ENCODE measurements at places on chromosomes 12 and 14. TPM values are rescaled to one million over a fixed set of nuclear protein-coding genes. Genes with fewer than 3 reads are reported as not detected.

The TMEM132D gene
- total RNA-seq, result not detected

The CCDC175 gene
- 0.34 TPM for total RNA-seq

The LRTM2 gene
- total RNA-seq, result not detected

The INHBE gene
- total RNA-seq, result not detected

The KCNK10 gene
- total RNA-seq, result not detected

The MAP1LC3B2 gene
- 1.6 TPM for total RNA-seq

The IL31 gene
- not detected for total RNA-seq

DNA sequence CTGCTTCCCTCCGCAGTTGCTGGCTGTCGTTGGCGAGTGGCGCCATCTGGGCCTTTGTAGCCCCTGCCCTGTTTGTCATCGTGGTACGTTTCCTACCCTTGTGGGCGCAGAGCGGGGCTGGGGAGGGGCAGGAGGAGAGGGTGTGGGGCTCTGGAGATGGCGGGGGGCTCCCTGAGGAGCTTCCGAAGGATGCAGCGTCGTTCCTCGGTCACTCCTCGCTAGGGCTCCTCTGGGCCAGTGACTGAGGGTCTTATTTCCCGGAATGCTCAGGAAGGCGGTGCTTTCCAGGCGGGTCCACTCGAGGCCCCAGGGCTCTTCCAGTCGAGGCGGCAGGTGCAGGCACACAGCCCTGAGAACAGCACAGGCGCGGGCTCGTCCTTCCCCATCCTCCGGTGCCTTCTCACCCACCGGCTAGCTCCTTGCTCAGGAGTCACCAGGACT is 167.1 kb downstream of the ADGRD1 start:
- peak; percentile 56 for DNase-seq

DNA sequence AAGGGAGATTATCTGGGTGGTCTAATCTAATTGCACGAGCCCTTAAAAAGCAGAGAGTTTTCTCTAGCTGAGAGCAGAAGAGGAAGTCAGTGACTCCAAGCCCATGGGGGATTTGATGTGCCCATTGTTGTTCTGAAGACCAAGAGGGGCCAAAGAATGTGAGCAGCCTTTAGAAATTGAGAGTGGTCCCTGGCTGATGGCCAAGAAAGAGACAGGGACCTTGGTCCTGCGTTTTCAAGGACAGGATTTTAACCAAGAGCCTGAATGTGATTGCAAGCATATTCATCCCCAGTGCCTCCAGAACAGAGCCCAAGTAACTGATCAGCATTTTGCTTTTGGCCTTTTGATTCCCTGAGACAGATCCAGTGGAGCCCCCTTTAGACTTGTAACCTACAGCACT is 1353.9 kb downstream of the AACS start:
- no peak for DNase-seq

DNA sequence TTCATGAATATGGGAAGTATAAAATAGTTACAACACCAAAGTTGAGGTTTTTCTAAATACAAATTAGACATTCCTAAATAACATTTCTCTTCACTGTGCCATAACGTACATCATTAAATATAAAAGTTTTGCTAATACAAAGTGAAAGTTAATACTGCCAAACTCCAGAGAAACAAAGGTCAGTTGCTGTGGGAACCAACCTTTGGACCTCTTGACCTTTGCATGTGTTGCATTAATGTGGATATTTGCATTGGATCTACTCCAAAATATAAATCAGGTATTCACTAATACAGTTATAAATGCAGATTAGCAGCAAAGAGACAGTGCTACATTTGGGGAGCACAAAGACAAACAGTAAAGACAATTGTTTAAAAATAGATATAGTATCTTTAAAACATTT is 366.0 kb upstream of the USP15 start:
- DNase-seq, result no peak

GRCh38 chr14:59293935-59294661 is 105.6 kb downstream of the DAAM1 start:
- DNase-seq, result no peak

DNA sequence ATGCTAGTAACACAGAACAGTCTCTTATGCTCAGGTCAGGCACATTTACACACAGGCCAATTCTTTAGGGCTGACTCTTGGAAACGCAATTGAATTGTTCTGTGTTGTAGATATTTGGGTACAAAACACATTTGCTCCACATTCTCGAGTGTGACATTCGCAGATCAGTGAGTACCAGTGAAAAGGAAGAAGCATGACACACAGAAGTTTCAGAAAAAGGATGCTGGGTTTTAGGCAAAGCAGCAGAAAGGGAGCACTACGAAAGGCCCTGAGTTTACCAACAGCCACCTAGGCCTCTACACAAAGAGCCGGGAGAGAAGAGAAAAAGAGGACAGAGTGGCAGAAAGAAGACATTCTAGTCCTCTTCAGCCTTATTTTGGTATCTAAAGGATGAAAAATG is 254.4 kb upstream of the BTG1 start:
- DNase-seq, result no peak

GRCh38 chr14:94622653-94623421 is 10.6 kb downstream of the SERPINA3 start:
- peak; percentile 22 for DNase-seq

DNA sequence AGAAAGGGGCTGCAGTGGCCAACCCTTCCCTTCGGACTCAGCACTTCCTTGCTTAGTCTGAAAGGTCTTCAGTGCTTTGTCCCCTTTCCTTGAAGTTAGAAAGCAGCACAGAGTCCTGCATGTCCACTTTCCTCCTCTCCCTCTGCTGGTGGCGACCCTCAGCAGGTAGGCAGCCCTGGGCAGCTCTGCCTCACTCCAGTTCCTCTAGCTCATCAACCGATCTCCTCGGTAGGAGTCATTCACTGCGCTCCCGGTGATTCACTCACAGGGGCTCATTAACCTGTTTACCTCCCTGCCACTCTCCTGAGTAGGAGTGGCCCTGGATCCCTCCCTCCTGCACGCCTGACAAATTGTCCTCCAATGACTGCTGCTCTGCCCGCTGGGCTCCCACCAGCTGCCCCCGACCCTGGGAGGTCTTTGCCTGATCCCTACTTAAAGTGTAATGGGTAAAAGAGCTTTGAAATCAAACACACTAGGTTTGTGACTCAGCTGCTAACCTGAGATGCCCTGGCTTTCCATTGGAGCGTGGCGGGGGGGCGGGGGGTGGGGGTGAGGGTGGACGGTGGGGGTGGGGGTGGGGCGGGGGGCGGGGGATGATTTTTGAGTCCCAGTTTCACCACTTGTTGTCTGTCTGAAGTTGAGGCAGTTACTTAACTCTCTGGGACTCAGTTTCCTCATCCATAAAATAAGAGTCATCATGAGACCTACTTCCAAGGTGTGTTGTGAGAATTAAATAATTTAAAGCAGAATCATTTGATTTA is 4.2 kb downstream of the SCNN1A start:
- peak; percentile 48 for DNase-seq

DNA sequence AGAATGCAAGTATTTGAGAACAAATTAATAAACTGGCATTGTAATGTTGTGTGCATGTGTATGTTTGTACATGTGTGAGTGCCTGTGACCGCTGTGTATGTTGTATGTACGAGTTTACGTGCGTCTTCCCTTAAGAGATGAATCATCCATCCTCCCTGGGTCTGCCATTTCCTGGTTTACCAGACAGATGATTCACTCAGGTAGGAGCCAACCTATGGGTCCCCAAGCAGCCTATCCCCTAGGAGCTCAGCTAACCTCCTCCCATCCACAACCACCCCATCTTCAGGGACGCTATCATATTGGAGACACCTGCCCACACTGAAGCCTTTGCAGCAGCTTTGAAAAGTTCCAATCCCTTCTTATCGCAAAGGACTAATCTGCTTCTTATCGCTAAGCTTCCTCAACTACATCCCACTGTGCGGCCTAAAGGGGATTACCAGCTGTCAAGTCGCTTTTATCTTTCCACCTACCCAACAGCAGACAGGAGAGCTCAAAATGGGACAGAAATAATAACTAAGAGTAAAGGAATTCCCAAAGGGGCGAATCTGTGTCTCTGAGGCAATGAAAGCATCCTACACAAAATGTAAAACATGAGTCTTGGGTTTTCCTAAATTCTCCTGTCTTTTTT is 81.5 kb upstream of the TMCC3 start:
- DNase-seq, result no peak

- no peak for DNase-seq
Measured at GRCh38 chr14:90722590-90722989, 93.6 kb downstream of the TTC7B start.

DNA sequence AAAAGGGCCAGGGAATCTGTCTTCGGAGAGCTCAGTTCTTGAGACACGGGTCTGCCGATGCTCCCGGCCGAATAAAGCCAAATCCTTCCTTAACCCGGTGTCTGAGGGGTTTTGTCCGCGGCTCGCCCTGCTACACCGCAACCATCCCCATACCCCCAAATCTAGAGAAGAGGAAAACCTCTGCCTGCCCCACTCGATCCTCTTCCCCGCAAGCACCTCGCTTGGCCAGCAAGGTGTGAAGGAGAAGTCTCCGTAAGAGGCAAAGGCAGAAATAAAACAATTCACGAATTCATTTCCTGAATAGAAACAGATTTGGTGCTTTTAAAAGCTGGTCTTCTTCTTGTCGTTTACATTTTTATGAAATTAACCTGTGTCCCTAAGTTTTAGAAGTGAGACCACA is 67.3 kb upstream of the GALNT9 start:
- peak; percentile 28 for DNase-seq

- DNase-seq, result no peak
Measured at GRCh38 chr14:30196861-30197260, 269.2 kb upstream of the PRKD1 start.

DNA sequence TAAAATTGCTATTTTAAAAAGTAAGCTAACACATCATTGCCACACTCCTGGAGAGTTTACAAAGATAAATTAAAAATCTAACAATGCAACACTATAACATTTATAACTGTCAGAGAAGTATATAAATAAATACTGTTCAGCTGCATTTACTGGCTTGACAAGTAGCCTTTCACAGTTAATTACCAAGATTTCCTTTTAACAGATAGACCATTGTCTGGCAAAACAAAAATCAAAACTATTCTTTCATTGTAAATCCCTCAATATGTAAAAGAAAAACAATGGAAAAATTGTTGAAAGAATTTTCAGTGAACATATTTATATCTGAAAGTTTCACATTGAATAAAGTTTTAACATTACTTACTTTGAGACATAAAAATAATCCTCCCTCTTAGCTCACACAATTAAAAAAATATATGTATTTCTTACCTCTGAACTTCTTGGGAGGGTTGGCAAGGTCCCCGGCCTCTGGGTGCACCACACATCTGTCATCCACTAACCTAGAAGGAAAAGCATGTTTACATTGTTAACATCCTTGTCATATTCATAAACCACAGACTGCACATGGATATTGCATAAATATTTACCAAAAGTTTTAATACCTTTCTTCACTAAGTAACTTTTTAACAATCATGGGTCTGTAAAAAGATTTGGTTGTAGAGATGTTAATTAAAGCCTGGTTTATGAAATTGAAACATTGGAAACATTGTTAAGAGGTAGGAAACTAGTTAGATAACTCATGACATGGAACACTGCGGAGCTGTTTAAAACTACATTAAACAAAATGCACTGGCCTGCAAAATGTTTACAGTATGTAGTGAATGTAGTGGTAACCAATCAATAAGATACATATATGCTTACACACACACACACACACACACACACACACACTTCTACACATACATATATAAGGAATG is 43.0 kb downstream of the ITPR2 start:
- DNase-seq, result no peak

DNA sequence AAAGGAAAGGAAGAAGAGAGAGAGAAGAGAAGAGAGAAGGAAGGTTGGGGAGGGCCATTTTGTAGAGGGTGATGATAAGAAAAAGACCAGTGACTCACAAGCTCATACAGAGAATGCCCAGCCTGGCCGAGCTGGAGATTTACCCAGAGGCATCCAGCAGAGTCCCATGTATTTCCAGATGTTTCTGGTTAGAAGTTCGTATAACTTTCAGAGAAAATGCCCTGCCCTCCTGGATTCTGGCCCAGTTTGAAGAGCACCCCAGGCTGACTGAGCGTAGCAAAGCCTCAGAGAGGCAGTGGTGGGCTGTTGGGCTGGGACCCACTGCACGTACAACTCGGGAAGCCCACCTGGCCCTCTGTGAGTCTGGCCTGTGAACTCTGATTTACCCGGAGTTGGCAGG is 221.8 kb downstream of the SLC41A2 start:
- DNase-seq, result no peak

DNA sequence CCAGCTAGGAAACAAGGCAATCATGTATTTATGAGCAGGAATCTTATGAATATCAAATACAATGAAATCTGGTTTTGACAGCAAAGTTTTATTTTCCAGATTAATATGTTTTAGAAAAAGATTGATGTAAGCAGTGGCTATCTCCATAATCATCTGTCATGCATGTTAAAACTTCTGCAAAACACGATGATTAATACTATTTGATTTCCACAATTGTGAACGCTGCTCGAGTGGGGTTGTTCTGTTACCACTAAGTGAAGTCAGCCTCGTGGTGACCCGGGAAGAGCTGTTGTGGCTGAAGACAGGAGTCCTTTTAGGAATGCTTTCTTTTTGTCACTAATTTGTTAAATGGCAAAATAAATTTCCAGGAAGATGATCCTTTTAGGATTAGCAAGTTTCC is 9.4 kb downstream of the CFAP251 start:
- no peak for DNase-seq

DNA sequence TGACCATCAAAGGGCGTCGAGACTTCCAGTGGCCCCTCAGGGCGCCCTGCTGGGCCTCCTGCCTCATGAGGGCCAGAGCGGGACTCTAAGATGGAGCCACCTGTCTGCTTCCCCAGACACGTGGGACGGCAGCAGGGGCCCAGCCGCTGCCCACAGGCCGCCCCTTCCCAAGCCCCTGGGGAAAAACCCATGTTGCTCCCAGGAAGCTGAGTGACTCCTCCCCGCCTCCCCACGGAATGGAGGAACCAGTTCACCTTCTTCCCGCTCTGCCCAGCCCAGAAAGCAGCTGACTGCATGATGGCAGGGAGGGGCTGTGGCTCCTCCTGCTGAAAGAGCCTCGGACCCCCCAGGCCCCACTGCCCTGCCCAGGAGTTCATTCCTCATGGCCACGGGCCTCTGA is 14.9 kb downstream of the RAB35 start:
- DNase-seq, result no peak

- peak; percentile 28 for DNase-seq
Measured at GRCh38 chr14:68968721-68969120, 10.4 kb downstream of the ACTN1 start.

DNA sequence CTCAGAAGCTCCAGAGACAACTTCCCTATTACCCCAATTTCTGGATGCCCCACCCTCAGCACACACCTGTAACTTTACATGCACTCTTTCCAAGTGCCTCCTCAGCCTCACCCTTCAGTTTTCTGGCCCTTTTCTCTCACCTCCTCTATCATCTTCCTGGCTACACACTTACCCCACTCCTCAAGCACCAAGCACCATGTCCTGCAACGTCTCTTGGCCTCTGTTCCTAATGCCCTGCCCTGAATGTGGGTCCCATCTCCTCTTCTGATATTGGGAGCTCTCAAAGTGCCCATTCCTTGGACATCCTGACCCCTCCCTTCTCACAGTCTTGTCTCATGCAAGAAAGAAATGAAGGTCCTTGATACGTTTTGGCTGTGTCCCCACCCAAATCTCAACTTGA is 1.2 kb downstream of the KRT72 start:
- no peak for DNase-seq

DNA sequence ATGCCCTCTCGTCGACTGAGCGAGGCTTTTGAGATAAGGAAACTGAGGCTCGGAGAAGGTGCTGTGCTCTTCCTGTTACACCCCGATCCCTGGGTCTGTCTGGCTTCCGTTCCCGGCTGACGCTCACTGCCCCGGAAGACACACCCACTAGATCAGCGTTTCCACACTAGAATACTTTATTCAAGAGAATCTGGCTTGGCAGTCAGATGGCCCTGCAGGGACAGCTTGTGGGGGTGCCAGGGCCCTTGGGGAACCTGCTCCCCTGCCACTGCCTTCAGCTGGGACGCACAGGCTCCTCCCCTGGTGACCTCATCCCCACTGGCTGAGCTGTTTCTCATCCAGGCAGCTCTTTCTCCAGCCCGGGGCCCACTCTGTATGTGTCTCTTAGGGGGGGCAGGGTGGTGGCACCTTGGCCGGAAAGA is 13.7 kb downstream of the PGF start:
- peak; percentile 88 for DNase-seq

Measured in spleen (tissue), 13 donors.